GF-D8 (cell line): ENCODE measurements at places on chromosomes 2 and 18.

DNA sequence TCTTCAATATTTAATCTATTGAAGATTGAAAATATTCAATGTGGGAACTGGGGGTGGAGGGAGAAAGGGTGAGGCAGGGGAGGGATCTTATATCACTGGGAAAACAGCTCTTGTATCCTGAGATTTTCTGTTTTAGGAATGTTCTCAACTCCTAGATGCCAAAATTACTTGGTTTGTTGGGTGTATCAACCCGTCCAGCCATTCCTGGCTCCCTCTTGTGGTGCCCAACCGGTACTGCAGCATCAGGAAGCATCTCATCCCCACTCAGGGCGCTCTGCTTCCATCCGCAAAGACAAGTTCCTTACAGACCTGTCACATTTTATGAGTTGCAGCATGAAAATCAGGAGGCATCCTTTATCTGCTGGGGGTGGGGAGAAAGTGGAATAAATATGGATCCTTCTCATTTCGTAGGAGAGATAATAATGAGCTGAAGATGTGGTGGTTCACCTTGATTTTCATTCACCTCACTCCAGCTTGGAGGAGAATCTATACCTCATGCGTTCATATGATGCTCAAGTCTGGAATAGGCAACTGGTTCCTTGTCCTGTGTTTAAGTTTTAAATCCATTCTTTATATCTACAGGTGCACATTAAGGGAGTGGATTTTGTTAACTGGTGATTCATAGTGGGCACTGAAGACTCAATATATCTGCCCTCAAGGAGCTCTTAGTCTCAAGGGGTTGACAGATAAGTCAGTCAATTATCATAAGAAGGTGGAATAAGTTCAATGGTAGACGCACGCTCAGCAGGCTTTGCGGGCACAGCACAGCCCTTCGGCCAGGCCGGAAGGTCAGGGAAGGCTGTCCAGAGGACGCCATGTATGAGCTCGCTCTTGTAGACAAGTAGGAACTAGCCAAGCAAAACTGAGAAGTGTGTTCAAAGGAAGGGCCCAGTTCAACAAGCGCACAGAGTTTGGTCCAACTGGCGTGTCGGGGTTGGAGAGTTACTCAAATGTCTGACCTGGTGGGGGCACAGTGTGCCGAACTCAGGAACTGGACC lies 127.3 kb downstream of the RNF144A start:
- DNase-seq: no peak

- no peak for DNase-seq
These were observed 1149.3 kb upstream of the CDH2 start for GRCh38 chr18:29326214-29326613.

GRCh38 chr2:179238027-179238426 lies 26.6 kb downstream of the SESTD1 start:
- no peak for DNase-seq

- no peak for DNase-seq
These were observed 13.4 kb downstream of the CNOT9 start for GRCh38 chr2:218582076-218582475.

DNA sequence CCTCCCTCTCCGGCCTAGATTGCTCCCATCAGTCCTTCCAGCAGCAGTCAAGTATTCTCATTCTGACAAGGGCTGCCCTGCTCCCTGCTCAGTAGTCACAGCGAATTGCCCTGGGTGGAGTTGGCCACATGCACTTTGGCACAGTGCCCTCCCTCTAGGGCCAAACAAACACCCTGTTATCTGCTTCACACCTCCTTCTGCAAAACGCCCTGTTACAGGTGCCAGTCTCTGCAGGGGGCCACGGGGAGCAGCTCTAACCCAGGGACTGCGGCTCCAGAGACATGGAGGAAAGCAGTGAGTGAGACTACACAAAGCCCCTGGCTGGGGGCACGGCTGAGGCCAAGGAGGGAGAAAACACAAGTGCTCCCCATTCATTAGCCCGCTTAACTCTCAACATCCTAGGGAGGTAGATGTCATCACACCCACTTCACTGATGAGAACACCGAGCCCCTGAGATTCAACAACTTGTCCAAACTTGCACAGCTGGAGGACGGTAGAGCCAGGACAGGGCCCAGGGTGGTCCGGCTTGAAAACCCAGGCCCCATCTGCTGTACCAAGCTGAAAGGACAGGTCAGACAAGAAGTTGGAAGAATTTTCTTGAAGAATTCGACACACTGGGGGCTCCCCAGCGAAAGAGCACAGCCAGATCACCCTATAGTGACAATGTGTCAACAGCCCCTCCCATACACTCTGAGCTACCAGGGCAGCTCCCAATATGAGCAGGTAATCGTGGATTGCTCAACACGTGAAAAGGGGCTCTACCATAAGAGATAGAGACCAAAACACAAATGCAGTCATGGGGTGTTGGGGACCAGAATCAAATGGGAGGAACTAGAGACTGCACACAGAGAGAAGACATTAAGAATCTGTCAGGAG lies 8.7 kb upstream of the TFCP2L1 start:
- DNase-seq: no peak

GRCh38 chr2:100419915-100420314 lies 2.4 kb upstream of the CHST10 start:
- DNase-seq: no peak

DNA sequence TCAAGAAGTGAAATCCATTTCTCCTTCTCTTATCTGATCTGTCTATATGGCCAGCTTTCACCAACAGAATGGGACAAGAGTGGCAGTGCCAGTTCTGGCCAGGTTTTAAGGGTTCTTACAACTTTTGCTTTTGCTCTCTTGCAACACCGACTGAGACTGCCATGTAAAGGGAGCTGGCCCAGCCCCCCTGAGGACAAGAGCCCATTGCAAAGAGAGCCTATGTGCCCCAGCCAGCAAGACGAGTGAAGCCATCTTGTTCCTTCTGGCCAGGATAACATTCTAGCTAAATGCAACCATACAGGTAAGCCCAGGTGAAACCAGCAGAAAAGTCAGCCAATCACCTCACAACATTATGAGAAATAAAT lies 101.0 kb upstream of the RND3 start:
- no peak for DNase-seq

DNA sequence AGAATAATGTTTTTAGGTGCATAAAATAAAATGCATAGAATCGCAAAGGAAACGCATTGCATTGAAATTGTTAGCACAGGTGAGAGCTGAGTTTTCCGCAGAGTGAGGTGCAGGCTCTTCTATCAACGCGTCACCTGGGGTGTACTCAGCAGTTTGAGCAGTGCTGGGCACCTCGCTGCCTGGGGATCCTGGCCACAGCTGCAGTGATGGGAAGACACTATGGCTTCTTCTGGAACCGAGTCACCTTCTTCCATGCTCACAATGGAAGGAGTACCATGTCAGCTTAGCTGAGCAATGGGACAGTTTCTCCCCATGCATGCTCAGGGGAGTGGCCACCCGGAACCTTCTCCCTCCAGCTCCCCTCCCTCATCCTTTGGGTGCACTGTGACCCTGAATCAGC lies 95.4 kb upstream of the OTOS start:
- no peak for DNase-seq

GRCh38 chr18:48417985-48418384 lies 8.8 kb upstream of the ZBTB7C start:
- no peak for DNase-seq

- DNase-seq: no peak
These were observed 4.2 kb upstream of the AP1S3 start for GRCh38 chr2:223841436-223842190.

- no peak for DNase-seq
These were observed 7.8 kb upstream of the RALB start for GRCh38 chr2:120244656-120245519.

- no peak for DNase-seq
These were observed 179.8 kb downstream of the NEDD4L start for GRCh38 chr18:58223717-58224424.

- DNase-seq: no peak
These were observed 1580.0 kb downstream of the LRP1B start for GRCh38 chr2:140550821-140551220.

- DNase-seq: no peak
These were observed 25.3 kb downstream of the CROCC2 start for GRCh38 chr2:240931319-240931949.

DNA sequence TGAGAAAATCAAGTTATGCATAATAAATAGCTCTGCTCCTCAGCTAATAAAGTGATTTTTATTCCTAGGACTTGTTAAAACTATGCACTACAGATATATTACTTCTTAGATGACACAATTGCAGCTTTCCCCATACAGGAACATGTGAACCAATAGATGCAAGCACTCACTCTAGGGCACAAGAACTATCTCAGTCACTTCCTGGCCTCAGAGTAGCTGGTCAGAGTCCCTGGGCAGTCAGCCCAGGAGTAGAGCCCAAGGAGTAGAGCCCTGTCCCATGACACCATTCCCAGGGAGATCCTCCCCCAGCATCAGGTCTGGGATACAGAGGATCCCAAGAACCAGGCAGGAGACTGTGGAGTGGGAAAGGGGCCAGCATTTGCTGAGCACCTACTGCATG lies 2.7 kb downstream of the TNS1 start:
- no peak for DNase-seq

DNA sequence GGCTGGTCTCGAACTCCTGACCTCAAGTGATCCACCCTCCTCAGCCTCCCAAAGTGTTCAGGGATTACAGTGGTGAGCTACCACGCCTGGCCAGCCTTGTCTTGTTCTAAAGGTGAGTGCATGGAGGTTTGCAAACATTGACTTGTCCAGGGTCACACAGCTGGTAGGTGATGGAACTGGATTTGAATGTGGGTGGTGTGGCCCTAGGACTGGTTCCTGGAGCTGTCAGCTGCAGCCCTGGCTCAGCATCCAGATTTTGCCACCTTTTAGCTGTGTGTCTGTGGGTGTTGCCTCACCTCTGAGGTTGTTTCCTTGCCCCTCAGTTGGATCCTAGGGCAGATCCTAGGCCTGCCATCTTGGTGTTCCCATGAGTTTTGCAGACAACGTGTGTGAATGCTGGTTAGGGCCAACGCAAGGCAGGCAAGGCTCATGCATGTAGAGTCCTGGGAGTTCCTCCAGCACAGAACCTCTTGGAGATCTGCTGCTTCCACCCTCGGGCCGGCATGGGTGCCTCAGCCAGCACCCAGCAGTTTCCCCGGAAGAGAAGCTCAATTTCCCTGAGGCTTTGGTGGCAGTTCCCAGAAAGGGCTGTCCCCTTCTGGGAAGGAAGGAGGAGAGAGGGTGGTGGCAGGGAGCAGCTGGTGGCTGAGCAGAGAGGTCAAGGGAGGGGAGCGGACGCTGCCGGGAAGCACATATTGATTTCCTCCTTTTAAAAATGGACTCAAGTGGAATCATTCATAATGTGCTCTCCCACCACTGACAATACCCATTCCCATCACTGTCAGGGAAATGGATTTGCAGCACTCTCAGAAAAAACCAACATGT lies 127.6 kb upstream of the HS6ST1 start:
- DNase-seq: peak; percentile 67

DNA sequence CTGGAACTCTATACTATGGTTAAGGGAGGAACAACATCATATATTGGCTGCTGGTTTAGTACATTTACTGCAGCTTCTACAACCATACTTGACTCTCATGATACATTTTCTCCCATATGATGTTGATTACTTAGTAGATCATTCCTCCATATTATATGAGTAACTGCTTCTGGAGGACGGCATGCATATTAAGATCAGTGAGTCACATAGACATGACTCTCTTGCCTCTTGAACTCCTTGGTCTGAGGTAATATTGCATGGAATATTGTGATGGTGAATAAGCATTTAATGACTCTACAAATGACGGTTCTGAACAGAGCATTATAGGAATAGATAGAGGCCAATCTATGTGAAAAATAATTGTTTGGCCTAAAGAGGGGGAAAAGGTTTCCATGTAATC lies 418.8 kb upstream of the SPHKAP start:
- DNase-seq: no peak

GRCh38 chr18:80251700-80252099 lies 4.4 kb upstream of the PARD6G start:
- no peak for DNase-seq

DNA sequence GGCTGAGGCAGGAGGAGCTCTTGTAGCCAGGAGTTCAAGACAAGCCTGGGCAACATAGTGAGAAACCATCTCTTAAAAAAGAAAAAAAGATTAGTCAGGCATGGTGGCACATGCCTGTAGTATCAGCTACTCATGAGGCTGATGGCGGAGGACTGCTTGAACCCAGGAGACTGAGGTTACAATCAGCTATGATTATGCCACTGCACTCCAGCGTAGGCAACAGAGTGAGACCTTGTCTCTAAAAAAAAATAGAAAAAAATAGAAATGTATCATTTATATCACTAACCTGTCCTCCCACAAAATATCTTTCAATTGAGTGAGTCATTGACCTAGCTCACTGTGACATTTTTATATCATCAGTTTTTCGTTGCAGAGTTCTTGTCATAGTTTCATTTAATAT lies 152.5 kb downstream of the DTNA start:
- DNase-seq: no peak

GRCh38 chr2:180505203-180505602 lies 475.2 kb upstream of the UBE2E3 start:
- no peak for DNase-seq

GRCh38 chr18:28657961-28658360 lies 481.0 kb upstream of the CDH2 start:
- DNase-seq: no peak

DNA sequence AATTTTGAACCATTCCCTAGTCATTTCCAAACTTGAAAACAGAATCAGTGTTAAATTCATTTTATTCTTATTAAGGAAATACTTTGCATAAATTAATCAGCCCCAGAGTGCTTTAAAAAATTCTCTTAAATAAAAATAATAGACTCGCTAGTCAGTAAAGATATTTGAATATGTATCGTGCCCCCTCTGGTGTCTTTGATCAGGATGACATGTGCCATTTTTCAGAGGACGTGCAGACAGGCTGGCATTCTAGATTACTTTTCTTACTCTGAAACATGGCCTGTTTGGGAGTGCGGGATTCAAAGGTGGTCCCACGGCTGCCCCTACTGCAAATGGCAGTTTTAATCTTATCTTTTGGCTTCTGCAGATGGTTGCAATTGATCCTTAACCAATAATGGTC lies 5.5 kb upstream of the MROH2A start:
- no peak for DNase-seq

- no peak for DNase-seq
These were observed 55.7 kb downstream of the DNMT3A start for GRCh38 chr2:25286025-25286400.

DNA sequence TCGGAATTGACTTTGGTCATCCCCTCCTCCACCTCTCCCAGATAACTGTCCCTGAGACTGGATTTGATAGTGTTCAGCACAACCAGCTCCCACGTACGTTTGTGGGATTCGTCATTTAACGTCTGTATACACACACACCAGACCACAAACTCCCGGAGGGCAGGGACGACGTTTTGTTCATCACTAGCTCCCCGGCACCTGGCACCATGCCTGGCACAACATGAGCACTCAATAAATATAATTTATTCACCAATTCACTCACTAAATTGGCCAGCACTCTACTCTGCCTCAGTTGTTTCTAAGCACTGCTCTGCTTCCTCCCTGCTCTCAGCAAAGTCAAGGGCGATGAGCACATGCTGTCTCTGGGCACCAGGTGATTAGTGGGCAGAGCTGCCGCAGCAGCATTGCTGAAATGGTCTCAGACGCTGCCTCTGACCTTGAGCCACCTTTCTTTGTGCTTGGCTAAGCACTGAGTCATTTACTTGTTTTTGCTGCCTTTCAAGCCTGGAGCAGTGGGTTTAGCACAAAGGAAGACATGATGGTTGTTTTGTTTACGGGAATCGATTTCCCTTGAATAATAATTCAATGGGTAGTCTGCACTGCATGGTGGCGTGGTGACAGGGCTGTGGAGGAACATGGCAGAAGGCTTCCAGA lies 19.3 kb upstream of the LOXHD1 start:
- no peak for DNase-seq
